ENCODE measurements at places on chromosomes 1 and 21.
A peak's percentile ranks its signal among the peaks of the same experiment; 100 is the strongest.

DNA sequence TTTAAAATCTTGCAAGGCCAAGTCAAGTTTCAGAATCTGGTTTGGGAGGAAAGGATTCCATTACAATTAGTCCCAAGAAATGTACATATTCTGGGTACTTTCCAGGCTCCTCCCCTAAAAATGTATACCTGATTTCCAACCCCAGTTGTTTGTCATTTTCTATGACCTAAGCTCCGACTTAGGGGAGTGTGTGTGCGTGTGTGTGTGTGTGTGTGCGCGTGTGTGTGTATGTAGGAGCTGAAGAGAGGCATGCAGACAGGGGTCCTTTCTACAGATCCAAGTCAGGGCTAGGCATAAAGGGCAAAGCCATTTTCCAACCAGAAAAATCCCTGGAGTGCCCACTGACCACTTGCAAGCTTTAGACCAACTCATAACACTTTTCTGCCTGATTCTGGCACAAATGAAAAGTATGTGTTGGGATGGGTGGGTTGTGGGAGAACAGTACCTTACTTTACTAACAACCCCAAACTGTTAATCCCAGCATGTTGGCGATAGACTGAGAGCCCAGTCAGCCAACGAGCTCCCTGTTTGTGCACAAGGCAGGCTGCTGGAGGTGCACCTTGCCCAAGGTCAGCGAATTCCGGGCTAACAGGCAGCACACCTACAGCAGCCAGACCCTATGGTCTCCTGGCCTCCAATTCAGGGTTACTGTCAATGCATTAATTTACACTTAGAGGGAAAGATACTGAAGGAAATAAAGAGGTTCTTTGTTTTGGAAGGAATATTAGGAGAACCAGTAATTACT is 1.7 kb downstream of the TRABD2B start:
- DNase-seq, result no peak
- H3K27ac ChIP-seq, result no peak overlapping the region
- peak overlapping the region; percentile 82 for H3K4me3 ChIP-seq
- H3K27me3 ChIP-seq, result peaks cover 78% of the 10 kb centered on the region

- peaks cover 22% of the 10 kb centered on the region for H3K4me1 ChIP-seq
- no peak overlapping the region for H3K27ac ChIP-seq
- no peaks in the 10 kb centered on the region for H3K27me3 ChIP-seq
- peaks cover 4% of the 10 kb centered on the region for H3K36me3 ChIP-seq
Measured at GRCh38 chr1:231931846-231932454, 305.4 kb downstream of the DISC1 start.

GRCh38 chr21:41429305-41429704 is 3.3 kb downstream of the MX1 start:
- no peak overlapping the region for H3K27ac ChIP-seq
- no peak overlapping the region for H3K4me3 ChIP-seq
- H3K4me1 ChIP-seq, result peaks cover 15% of the 10 kb centered on the region
- no peaks in the 10 kb centered on the region for H3K27me3 ChIP-seq

DNA sequence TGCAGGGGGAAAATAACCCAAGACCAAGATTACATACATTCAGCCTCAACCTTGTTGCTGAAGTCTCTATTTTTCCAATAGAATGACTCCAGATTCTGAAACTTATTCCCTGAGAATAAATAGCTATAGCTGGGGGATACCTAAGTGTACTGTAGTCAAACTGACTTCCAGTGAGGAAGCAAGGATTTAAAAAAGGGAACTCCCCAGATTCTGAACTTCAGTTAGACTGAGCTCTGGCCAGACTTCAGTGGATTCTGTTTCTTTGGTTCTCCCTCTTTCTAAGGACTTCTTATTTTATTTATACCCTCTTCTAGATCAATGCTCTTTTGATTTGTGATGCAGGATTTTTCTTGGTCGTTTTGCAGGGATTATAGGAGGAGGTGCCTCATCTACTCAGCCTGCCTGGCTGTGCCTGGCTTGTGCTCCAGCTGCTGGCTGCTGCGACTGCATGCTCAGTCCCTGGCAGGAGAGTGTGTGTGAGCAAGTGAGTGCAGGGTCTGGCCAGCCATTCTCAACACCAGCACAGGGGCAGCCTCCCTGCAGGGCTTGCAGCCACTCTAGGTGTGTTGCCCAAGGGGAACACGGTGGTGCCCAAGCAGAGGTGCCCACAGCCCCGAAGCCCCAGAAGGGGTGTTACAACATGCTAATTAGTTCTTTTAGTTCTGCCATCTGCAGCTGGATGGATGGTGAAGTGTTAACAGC is 43.0 kb downstream of the SPATA17 start:
- DNase-seq, result no peak
- no peaks in the 10 kb centered on the region for H3K4me1 ChIP-seq
- H3K27me3 ChIP-seq, result peaks cover 36% of the 10 kb centered on the region
- H3K36me3 ChIP-seq, result peaks cover 2% of the 10 kb centered on the region
- no peak overlapping the region for H3K4me3 ChIP-seq

DNA sequence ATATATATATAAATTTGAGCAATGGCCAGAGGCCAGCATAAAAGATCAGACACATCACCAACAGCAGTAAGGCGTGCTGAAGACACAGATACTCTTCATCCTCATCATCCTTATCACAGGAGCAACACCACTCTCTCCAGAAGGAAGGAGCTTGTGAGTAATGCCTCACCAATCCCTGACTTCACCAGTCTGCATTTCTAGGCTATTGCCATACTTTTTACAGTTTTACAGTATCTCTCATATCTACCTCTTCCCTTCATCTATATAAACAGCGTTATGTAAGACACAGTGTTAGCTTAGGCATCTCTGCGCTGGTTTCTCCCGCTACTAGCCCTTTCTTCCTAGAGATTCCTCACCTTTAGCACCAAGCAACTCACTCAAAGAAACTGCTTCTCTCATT is 2.4 kb upstream of the ABL2 start:
- H3K4me3 ChIP-seq, result peak overlapping the region; percentile 19
- peaks cover 23% of the 10 kb centered on the region for H3K4me1 ChIP-seq
- DNase-seq, result no peak
- no peaks in the 10 kb centered on the region for H3K27me3 ChIP-seq
- H3K36me3 ChIP-seq, result peaks cover 3% of the 10 kb centered on the region
- H3K27ac ChIP-seq, result no peak overlapping the region

DNA sequence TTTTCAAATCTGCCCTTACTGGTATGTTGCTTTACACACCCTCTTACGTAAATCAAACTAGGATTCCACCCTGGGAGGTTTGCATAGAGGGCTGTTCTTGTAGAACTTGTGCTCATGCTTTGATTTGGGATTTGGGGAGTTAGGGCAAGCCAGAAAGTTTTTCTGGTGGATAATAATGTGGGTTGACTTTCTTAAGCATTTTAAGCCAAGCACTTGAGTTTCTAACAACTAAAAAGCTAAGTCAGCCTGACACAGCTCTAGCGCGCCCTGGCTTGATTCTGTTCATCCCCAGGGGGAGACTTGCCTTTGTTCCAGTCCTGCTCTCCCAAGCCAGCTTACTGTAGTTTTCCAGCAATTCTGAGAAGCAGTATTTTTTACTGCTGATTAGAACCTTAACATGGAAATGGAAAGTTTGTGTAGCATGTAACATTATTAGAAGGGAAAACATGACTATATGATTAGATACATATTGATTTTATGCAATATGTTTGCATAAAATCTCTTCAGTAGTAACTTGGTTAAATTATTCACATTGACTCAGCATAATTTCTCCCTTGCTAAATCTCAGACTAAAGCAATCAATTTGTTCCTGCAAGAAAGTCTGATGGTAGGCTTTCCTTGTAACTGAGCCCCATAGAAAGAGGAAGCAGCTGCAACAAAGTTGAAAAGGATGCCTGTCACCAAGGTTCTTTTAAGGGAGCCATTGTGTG is 11.0 kb upstream of the PGD start:
- no peak overlapping the region for H3K27ac ChIP-seq
- no peak for DNase-seq
- no peak overlapping the region for H3K4me3 ChIP-seq
- peaks cover 5% of the 10 kb centered on the region for H3K36me3 ChIP-seq
- H3K27me3 ChIP-seq, result no peaks in the 10 kb centered on the region

- DNase-seq, result no peak
- no peak overlapping the region for H3K4me3 ChIP-seq
- H3K4me1 ChIP-seq, result no peaks in the 10 kb centered on the region
- H3K27me3 ChIP-seq, result no peaks in the 10 kb centered on the region
- H3K36me3 ChIP-seq, result no peaks in the 10 kb centered on the region
Measured at GRCh38 chr21:16022116-16022515, 292.3 kb downstream of the USP25 start.

DNA sequence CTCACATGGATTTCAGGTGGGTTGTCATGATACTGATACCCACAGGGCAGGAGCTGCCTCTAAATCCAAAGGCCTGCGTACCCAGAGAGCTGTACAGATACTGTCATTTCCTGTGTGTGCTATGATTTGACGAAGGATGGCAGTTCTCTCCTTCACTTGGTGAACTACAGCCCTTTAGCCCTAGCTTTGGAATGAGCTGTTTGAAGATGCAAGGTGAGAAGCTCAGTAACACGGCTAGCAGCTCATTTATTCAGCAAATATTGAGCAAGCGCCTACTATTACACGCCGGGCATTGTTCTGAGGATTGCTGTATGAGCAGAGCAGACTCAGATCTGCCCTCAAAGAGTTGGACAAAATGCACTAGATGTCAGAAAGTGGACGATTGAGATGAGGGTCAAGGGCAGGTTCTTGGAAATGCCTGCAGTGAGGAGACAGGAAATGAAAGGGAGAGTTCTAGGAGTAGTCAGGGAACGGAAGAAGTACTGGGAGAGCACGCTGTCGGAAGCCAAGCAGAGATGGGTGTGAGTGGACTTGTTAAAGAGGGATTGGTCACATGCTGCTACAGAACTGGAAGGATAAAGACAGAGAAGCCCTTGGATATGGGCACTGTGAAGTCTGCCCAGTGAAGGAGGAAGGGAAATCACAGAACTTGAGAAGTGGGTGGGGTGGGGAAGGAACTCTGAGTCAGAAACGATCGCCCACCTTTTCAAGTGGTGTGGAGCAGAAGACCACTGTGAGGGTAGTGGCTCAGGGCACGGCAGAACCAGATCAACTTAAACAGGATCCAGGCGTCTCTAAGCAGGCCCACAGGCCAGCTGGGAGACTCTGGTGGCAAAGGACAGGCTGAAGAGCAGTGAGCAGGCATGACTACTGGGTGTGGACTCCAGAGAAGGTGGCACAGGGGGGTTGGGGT is 7.1 kb downstream of the PTGFRN start:
- no peaks in the 10 kb centered on the region for H3K36me3 ChIP-seq
- no peak for DNase-seq
- peaks cover 6% of the 10 kb centered on the region for H3K4me1 ChIP-seq
- H3K27ac ChIP-seq, result no peak overlapping the region

All from T-helper 17 cell (primary cell).